ENCODE measurements at places on chromosomes 3 and 15. TPM values are rescaled to one million over a fixed set of nuclear protein-coding genes. Genes with fewer than 3 reads are reported as not detected.
A peak's percentile ranks its signal among the peaks of the same experiment; 100 is the strongest.

The COL8A1 gene
- total RNA-seq = 24.3 TPM

DNA sequence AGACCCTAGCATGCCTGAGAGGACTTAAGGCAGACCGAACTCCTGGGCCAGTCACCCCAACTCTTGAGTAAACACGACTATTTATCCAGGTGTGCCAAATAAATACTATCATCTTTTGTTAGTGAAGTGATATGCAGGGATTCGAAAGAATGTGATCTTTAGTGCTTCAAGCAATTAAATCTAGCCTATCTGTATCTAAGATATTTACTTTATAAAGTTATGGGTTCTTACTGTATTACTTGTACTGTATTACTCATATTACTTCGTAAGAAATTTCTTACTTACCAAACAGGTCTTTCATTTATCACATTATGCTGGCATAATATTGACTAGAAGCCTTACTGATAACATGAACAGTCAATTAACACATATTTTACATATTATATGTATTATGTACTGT, 211.6 kb upstream of the NECTIN3 start:
- no peak for DNase-seq

- DNase-seq = no peak
Measured at GRCh38 chr3:149472030-149472797, 2.3 kb upstream of the TM4SF4 start.

GRCh38 chr3:156632601-156633000, 41.8 kb upstream of the TIPARP start:
- no peak for DNase-seq

- no peak for DNase-seq
Measured at GRCh38 chr15:68524753-68525584, 53.8 kb upstream of the CORO2B start.

GRCh38 chr15:90159213-90159612, 41.9 kb upstream of the SEMA4B start:
- no peak for DNase-seq

- no peak for DNase-seq
Measured at GRCh38 chr3:104520228-104520655, 846.5 kb upstream of the ALCAM start.

DNA sequence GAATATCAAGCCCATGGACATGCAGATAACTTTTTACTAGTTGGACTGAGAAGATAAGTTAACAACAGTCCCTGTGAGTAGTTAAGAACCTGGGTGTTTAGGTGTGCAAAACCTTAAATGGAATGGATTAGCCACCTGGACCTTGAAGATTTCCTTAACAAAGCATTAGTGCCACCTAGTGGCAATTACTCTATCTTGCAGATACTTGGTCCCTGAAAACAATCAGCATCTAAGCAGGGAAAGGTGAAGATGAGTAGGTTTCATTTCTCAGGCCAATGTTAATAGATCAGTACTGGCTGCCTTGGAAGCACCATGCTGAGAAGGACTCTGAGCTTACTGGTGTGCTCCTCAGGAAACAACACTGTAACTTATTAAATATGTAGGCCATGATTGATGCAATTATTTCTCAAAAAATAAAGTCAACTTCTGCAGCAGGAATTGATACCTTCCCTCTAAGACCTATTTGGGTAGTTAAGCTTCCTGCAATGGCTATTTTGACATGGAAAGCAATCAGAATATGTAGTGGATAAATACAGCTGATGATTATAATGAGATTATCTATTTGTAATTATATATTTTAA, 329.4 kb downstream of the TBC1D5 start:
- peak; percentile 49 for DNase-seq
